SJSA1 (cell line): ENCODE measurements at places on chromosomes 7 and 10.
A peak's percentile ranks its signal among the peaks of the same experiment; 100 is the strongest.

- no peak for DNase-seq
Measured at GRCh38 chr7:117619681-117620080, 139.9 kb downstream of the CFTR start.

GRCh38 chr7:919924-920341 is 34.5 kb downstream of the ADAP1 start:
- DNase-seq: no peak

DNA sequence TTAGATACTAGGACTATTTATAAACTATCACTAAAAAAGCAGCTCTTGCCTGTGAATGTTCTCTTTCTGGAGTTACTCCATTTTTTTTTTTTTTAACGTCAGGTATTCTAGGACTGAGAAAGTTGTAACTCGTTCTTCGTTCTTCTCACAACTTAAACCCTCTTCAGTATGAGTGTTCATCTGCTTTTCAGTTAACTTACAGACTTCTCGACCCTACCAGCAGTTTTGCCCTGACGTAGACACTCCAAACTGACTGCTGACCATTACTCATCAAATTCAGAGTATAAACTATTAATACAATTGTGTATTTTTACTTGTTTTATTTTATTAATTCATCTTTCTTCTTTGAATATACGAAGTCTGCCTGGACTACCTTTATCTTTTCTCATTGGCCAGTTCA is 353.1 kb downstream of the GPR37 start:
- DNase-seq: no peak

- no peak for DNase-seq
Measured at GRCh38 chr7:35729061-35729783, 34.3 kb upstream of the HERPUD2 start.

DNA sequence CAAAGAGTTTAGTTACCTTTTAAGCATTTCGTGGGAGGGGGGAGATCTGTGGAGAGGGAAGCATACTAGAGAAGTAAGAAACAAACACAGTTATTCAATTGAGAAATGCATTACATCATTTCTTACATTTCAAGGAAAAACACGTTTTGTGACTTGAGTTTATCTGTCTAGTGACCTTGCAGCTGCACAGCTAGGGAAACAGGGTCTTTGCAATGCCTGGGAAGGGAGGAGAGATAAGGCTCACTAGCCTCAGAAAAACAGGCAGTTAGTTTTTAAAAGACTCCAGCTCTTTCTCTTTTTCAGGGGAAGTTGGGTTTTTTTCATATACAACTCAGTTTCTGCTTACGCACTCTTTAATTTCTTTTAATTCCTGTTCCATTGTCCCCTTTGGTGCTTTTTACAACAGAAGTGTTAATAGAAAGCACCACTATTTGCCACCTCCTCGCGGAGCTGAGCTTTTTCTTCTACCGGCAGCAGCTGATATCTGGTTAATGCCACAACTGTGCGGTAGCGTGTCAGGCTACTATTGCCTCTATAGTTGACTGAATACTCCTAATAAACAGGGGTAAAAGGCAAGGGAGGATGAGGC is 5.6 kb downstream of the CYP3A43 start:
- DNase-seq: no peak

GRCh38 chr7:44046321-44047061 is 2.0 kb downstream of the DBNL start:
- no peak for DNase-seq

DNA sequence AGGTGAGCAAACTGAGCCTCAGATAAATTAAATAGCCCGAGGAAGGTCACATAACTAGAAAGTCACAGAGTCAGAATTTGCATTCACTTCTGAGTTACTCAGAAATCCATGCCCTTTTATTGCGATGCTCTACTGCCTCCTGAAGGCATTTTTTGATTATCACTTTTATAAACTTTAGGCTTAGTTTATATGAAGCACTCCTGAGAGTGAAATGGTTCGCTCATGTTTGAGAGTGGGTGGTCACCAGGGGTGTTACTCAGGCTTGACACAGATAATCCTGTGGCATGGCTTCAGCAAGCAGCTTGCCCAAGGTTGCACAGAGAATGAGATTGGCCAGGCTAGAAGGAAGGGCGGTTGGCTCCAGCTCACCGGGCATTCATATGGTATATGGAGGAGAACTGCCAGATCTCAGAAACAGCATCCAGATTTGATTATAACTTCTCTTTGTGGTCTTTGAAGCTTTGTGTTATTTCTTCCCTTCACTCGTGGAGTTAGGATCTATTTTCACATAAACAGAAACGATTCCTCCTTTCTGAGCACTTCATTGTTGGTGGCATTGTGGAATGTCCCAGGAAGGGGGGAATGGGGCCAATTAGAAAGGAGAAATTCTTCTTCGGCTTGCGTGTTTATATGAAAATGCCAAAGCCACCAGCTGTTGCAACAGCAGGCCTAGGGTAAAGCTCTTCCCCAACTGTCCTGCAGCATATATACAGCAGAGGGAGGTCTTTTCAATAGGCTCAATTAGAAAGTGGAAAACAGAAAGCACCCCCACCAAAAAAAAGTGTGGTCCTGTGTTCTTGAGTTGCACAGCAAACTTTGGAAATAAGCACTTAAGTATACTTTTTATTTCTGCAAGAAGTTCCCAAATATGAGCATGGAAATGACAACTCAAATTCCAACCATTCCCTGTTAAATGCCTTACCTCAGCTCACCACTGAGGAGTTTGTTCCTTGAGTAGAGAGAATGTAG is 628.8 kb downstream of the SUGCT start:
- peak; percentile 99 for DNase-seq

GRCh38 chr7:26036092-26036491 is 115.9 kb upstream of the NFE2L3 start:
- no peak for DNase-seq

DNA sequence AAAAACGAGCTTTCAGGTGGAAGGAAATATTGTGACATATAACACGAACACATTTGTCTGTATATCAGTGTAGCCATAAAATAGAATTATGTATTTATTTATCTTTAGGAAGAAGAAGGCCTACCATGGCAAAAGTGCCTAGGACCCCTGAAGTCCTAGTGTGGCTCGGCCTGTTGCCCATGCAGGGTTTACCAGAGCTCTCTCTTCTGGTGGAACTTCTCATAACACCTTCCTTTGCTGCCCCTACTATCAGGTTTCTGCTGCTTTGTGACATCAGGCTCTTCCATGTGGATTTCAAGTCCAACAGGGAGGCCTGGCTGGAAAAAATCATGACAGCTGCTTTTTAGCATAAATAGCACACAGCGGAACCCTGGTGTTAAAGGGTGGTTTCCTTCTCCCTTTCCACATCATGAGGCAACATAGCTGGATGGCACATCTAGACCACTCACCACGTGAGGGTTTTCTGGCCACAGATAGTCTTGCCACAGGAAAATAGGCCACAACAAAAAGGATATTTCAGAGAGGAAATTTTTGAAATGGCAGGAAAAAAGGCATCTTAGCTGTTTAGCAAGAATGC is 44.8 kb upstream of the ADO start:
- no peak for DNase-seq

- no peak for DNase-seq
Measured at GRCh38 chr7:101671371-101672356, 42.6 kb upstream of the MYL10 start.

- DNase-seq: no peak
Measured at GRCh38 chr10:129937351-129937751, 26.7 kb downstream of the EBF3 start.

GRCh38 chr10:131271195-131271880 is 40.2 kb downstream of the TCERG1L start:
- no peak for DNase-seq

DNA sequence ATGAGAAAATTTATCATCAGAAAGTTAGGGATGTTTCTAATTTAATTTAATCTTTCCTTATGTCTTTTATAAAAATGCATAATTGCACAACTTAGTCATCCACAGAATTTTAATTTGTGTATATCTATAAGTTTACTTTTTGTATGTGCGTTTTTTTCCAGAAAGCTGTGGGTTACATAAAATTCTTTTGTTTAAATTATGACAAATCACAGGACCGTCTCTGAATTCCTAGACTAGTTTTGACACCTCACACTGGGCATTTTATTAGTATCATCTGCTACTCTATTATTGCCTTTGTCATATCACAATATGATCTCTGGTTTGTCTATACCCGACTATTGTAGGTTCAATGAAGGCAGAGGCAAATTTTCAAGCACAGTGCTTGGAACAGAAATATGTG is 482.4 kb upstream of the SEMA3D start:
- DNase-seq: no peak

- no peak for DNase-seq
Measured at GRCh38 chr10:5497289-5497688, 2.1 kb downstream of the CALML5 start.

- DNase-seq: no peak
Measured at GRCh38 chr7:104074529-104074928, 85.1 kb upstream of the RELN start.

GRCh38 chr10:113084031-113084430 is 134.0 kb downstream of the TCF7L2 start:
- no peak for DNase-seq

DNA sequence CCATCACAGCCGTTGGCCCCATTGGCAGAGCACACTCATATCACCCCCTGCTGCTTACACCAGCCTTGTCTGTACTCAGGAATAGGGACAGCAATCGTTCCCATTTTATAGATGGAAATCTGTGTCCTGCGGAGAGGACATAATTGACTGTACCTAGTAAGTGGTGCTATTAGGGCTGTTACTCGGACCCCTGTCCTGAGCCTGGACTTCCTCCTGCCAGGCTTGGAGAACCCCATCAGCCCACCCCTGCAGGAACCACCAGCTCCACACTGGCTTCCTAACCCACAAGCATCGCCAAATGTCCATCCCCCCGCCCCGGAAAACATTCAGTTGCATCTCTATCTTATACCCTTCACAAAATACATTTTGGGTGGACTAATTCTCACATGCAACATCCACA is 139.8 kb upstream of the RET start:
- DNase-seq: no peak

DNA sequence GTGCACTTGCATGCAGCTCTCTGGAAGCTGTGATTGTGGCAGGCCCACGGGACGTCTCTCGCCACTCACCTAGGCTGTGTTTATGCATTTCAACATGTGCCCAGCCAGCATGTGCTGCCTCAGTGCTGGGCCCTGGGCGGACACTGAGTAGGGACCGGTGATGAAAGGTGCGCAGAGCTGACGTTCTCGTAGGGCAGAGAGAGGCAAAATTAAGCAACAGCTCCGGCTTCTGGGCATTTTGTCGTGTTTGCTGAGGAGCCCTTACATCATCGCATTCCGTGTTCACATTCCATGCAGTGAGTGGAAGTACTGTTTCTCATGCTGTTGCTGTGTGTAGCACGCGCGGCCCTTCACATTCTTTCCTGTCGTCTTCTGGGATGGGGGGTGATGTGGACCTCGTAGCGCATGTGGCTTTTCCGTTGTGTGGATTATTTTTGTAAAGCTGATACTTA is 50.5 kb downstream of the PRF1 start:
- peak; percentile 76 for DNase-seq

DNA sequence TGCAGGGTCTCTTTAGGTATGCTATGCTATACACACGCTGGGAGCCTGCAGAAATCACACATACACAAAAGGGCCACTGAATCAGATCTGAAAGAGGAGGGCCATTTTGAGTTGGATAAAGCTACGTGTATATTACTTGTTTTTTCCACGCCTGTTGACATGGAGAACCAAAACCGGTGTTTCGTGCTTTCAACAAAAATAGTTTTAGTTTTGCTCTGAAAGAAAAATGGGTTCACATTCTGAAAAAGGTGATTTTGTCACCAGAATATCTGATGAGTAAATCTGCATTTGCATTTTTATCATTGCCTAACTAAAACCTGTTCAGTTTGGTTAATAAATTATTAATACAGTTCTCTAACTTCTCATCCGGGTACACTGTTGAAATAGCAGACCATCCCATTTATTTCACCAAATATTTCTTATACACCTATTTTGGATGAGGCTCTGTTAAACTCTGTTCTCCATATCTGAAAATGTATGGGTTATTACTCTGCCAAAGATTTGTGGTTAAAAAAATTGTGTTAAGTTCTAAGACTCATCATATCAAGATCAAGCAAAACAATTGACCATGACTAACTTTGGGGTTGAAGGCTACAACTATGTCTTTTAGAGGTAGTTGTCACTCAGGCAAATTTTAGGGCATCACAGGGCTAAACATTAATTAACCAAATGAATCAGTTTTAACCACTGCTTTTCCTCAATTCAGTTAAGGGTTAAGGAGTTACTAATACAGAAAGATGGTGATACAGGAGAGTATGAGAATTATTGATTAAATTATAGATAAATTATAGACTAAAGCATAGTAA is 101.2 kb upstream of the RPA3 start:
- DNase-seq: no peak

- no peak for DNase-seq
Measured at GRCh38 chr7:87564296-87564963, 36.3 kb downstream of the ABCB1 start.

GRCh38 chr7:150566123-150566522 is 1.1 kb upstream of the GIMAP4 start:
- DNase-seq: no peak

- DNase-seq: no peak
Measured at GRCh38 chr10:46995234-46995633, 84.0 kb downstream of the PTPN20 start.
